CD4-positive, alpha-beta T cell treated with Interleukin-2 at 100 ng/mL for 4 hours (primary cell): ENCODE measurements at places on chromosomes 4 and X.

- DNase-seq = no peak
Measured at GRCh38 chrX:134734466-134734952, 76.2 kb upstream of the PLAC1 start.

- DNase-seq = no peak
Measured at GRCh38 chrX:148574237-148574973, 74.0 kb downstream of the AFF2 start.

- DNase-seq = no peak
Measured at GRCh38 chr4:180960743-180961401, 1282.3 kb upstream of the TENM3 start.

GRCh38 chr4:37197899-37198298 is 46.6 kb upstream of the NWD2 start:
- no peak for DNase-seq

GRCh38 chrX:150257353-150258175 is 105.6 kb upstream of the MAMLD1 start:
- DNase-seq = no peak

GRCh38 chr4:110848787-110849186 is 225.9 kb upstream of the PITX2 start:
- DNase-seq = no peak

- DNase-seq = no peak
Measured at GRCh38 chr4:22969287-22969896, 276.7 kb downstream of the GBA3 start.

GRCh38 chr4:151029537-151029936 is 14.5 kb upstream of the LRBA start:
- DNase-seq = no peak

GRCh38 chr4:153036931-153037482 is 100.9 kb downstream of the FHDC1 start:
- no peak for DNase-seq

GRCh38 chrX:152074163-152074562 is 64.2 kb downstream of the MAGEA10 start:
- DNase-seq = no peak

GRCh38 chr4:153020457-153020856 is 84.3 kb downstream of the FHDC1 start:
- no peak for DNase-seq

GRCh38 chrX:20252381-20253231 is 14.1 kb downstream of the RPS6KA3 start:
- peak; percentile 77 for DNase-seq

DNA sequence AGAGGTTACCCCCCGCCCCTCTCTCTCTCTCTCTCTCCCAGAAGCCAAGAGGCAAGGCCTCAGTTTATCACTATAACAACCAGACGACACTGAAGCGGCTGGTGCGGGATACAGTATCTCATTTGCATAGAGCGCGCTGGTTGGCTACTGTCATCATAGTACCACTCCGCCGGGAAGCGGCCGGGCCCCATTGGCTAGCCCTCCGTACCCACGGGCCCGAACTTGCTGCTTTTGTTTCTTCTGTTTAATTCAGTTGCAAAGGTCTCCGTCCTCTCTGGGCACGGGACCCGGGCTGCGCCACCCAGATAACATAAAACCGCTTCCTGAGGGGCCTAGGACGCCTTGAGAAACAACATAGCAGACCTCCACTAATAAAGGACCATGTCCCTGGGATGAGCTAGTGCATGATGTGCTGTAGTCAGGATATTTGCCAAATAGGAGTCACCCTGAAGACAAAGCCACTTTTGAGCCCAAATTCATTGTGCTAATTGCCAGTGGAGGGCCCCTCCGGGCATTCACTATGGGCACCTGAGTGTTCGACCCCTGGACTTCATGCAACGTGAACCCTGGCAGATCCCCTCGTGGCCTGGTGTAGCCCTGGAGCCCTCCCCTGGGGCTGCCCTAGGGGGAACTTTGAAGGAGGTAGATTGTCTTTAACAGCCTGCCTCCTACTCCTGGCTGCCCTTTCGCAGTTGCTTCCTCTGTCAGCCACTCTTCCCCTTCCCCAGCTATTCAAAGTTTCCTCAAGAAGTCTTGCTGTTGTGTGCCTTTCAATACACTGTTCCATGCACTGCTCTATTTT is at the start of gene PCYT1B:
PCYT1B (minus strand) TSS at position 91 of the 802 bp plus-strand sequence. CDS start 242 bp downstream, outside the sequence.
- DNase-seq = peak; percentile 44

- DNase-seq = no peak
Measured at GRCh38 chrX:16839852-16840460, 30.2 kb downstream of the RBBP7 start.

DNA sequence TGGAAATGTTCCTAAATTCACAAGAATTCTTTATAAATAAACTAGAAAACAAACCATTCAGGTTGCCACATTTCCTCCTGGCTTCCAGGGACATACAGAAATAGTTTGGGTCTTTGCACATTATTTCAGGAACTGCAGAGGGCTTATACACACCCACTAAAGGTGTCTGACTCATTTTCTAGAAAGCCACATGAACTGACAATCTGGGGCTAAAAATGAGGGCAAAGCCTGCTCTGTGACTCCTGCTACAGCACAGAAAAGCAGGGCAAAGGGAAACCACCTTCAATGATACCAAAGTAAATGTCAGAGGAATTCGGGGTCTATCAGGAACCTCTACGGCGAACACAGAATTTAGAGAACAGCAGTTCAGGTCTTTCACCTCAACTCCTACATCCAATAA is 112.2 kb upstream of the MAP3K15 start:
- peak; percentile 48 for DNase-seq

- DNase-seq = no peak
Measured at GRCh38 chr4:171629737-171630136, 183.5 kb upstream of the GALNTL6 start.

DNA sequence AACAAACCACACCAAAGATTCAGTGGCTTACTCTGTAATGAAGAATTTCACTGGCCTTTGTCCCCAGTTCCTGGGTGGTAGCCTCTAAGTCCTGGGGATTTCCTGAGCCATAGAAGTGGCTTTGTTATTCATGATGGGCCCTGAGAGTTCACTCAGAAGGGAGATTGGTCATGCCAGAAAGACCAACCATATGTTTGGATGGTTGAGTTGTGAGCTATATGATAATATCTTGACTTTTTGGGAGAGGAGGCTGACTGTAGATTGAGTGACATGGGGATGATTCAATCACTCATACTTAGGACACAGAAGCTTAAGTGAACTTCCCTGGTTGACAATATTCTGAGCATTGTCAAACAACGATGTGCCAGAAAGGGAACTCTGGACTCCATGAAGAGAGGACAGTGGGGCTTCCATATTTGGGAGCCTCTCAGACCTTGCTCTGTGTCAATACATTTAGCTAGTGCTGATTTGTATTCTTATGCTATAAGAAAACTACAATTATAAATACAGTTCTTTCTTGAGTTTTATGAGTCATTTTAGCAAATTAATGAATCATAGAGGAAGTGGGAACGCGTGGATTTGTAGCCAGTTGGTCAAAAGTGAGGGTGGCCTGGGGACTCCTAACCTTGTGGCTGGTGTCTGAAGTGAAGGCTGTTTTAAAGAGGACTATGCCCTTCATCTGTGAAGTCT is 392.0 kb downstream of the GBA3 start:
- DNase-seq = no peak

DNA sequence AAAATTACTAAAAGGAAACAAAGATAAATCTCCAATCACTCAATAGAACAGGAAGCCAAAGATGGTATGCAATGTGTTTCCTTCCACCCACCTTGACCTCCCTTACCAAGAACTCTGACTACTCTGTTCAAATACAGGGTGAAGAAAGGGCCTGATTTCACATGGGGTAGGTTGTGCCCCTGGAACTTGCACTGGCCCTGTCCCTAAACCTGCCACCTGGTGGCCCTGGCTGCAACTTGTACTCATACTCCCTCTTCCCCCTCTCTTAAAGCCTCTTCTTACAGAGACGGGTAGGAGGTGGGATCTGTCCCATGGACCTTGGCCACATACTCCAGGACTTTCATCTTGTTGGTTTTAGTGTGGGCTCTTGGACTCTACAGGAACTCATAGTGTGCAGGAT is 17.3 kb upstream of the TMEM185A start:
- no peak for DNase-seq

GRCh38 chr4:94548571-94548970 is 96.8 kb downstream of the PDLIM5 start:
- DNase-seq = no peak

GRCh38 chr4:182062936-182063335 is 180.3 kb upstream of the TENM3 start:
- no peak for DNase-seq

GRCh38 chrX:154374313-154375155 is at the start of gene FLNA:
Gene FLNA, minus strand, starts transcription at chrX:154374634. Its CDS starts 3,389 bp downstream, at chrX:154371245.
- DNase-seq = peak; percentile 24

DNA sequence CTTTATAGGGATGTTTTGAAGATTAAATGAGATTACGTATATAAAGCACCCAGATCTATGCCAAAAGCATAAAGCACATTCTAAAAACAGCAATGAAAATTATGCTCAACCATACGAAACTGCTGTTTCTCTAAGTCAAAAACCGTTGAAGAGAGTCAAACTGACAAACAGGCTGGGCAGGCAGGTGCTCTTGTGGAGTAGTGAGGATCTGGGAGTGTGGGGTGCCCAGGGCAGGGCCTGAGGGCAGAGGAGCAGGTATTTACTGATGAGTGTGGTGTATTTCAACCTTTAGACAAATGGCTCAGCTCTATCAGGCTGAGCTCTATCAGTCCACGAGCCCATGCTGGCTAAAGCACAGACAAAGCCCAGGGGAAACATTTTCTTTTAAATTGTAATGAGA is 40.4 kb downstream of the RELL1 start:
- DNase-seq = no peak

- no peak for DNase-seq
Measured at GRCh38 chrX:121666171-121666570, 618.8 kb downstream of the GLUD2 start.

DNA sequence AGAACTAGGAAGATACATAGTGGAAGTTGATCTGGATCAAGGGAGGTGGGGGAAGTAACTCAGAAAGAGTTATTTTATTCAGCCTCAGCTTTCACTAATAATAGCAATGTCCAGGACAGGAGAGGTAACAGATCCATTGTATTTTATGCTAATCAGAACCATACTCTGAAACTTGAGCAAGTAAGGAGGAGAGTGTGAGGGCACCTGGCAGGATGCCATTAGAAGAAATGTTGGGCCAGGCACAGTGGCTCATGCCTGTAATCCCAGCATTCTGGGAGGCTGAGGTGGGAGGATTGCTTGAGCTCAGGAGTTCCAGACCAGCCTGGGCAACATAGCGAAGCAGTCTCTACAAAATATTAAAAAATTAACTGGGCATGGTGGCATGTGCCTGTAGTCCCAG is 16.3 kb downstream of the GPR34 start:
- DNase-seq = no peak

DNA sequence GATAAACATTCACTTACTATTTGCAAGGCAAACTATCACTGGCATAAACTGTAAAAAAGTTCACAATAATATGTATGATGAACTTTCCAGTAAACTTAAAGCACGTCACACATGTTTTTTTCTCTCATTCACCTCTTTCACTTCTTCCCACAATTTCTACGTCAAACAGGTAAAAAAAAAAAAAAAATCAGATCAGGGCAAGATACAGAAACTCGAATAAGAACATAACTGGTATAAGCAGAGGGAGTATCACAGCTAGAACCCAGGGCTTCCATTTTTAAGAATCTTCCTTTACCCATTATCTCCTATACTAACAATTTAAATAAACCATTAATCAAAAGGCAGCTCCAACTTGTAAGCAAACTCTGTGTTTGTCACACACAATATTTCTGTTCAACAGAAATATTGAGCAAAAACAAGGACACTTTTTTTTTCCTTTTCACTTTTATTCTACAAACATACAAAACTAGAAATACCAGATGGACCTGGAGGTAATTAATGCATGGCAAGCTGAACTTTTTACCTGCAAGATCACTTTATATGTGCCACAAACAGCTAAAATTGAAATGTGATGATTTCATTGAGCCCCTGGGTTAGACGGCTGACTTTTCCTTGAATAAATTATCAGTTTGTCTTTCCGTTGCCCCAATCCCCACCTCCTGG is 47.5 kb upstream of the NSUN7 start:
- DNase-seq = no peak

GRCh38 chrX:103628386-103629317 is at the start of gene TCEAL1:
Gene TCEAL1, plus strand, starts transcription at chrX:103628975. Its CDS starts 942 bp downstream, at chrX:103629917.
- peak; percentile 29 for DNase-seq

- DNase-seq = no peak
Measured at GRCh38 chr4:74237425-74237966, 70.8 kb upstream of the EPGN start.

GRCh38 chr4:182307746-182308145 is 64.5 kb downstream of the TENM3 start:
- no peak for DNase-seq

- DNase-seq = no peak
Measured at GRCh38 chrX:118496763-118497079, 1.1 kb downstream of the DOCK11 start.
